Activated CD4-positive, alpha-beta T cell treated with anti-CD3 and anti-CD28 coated beads for 1 hour (primary cell): ENCODE measurements at places on chromosomes 7 and 10.
A peak's percentile ranks its signal among the peaks of the same experiment; 100 is the strongest.

GRCh38 chr7:156892081-156892800 lies 742 bp downstream of the LMBR1 start:
- peak; percentile 44 for DNase-seq

DNA sequence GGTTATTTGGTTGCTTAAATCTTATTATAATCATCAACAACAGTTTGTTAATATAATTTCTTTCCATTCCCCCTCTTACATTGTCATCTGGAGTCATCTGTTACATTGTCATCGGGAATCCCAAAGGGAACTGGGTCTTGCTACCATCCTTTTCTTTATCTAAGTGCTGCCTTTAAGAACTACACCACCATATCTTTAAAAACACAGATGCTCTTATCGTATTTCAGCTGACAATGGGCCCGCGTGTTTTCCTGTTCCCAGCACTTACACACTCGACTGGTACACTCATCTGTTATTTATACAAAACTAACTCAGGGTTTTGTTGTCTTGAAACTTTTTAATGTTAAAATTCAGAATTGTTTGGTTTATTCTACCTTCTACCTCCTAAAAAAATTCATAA lies 256.2 kb upstream of the MGMT start:
- DNase-seq, result no peak

DNA sequence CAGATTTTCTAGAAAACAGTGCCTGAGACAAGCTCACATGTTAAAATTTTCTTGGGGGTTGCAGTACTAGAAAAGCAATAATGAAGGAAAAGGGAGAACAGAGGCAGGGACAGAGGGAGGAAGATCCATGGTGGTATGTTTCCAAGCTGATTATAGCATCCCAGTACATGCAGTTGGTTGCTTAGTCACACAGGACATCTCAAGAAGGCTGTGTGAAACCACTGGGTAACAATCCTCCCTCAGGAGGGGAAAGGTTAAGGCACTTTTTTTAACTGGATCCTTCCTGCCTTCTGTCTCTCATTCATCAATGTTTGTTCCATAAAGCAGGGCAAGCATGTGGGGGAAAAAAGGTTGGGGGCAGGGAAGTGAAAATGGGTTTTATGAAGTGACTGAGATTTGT lies 6.1 kb upstream of the IMMP2L start:
- no peak for DNase-seq

- DNase-seq, result no peak
These were observed 69.1 kb upstream of the PDSS1 start for GRCh38 chr10:26628395-26628794.

GRCh38 chr7:151888079-151889067 lies 11.5 kb upstream of the PRKAG2 start:
- DNase-seq, result no peak

DNA sequence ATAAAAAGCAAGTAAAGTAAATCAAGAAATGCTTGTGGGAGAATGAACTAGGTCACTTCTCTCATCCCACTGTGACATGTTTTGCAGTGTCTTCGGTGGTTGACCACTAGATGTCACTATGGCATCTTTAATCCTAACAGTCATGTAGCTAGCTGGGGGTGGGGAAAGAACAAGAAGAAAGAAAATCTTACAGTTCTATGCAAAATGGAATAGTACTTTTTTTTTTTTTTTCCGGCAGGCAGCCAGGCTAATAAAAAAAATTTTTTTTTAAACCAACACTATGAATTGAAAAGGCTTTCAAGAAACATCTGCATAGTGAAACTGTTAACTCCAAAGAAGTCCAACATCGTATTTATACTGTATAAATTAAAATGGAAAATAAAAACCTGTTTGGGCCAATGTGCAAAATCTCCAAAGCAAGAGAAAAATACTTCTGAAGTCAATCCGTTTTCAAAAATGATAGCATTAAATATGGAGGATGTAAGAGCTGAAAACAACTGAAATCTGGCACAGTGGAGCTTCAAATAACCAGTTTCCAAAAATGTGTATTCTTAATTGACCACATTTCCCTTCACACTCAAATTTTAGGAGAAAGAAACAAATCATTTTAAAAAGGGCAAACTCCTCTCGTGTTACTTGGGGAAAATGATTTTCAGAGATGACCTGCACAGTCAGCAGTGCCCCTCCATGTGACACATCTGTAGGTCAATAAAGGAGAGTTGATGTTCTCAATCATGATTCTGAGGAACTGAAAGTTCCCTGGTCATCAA lies 38.5 kb downstream of the CDK1 start:
- no peak for DNase-seq

DNA sequence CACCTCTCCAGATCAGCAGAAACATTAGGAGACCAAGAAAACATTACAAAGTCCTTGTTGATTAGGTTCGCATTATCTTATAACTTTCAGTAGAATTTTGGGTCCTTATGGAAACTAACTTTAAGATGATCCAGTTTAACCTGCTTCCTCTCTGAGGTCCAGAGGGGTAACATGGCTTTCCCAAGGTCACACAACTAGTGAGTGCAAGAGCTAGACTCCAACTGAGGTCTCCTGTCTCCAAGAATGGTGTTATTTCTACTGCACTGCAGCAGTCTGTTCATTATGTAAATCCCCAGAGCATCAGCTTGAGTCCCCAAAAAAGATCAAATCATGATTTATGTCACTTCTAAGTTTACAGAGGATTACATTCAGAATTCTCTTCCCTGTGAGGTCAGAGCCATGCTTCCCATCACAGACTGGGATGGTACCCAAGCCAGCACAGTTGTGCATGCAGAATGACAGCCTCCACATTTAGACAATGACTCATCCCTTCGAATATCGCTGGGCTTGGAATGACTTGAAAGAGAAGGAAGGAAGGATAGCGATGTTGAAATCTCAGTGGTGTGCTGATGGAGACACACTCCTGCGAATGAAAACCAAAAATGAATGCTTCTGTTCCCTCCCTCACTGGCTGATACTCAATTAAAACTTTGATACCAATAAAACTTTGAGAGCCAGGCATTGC lies 163.1 kb upstream of the PLXNA4 start:
- DNase-seq, result no peak

DNA sequence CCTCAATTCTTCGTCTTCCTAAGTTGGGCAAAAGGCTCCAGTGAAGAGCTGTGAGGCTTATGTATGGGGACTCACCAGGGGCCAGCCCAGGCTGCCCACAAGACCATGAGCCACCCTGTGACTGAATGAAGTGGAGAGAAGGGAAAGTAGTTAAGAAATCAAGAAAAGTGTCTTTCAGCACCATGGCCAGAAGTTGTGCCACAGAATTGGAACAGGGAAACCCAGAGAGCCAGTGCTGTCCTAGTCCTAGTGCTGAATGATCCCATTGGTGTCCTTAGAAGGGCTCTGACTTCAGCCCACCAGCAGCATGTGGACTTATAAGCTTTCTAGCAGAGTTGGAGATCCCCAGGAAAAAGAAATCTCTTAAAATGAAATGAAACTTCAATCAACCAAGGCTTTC lies 37.0 kb upstream of the CCSER2 start:
- no peak for DNase-seq

- DNase-seq, result no peak
These were observed 636.8 kb upstream of the GRM3 start for GRCh38 chr7:86006909-86007308.

- DNase-seq, result no peak
These were observed 6.8 kb upstream of the MSRB2 start for GRCh38 chr10:23088609-23089008.

GRCh38 chr10:120929166-120929565 lies 78.0 kb downstream of the WDR11 start:
- no peak for DNase-seq

- DNase-seq, result no peak
These were observed 29.8 kb downstream of the GSDME start for GRCh38 chr7:24727154-24728120.

- no peak for DNase-seq
These were observed 14.2 kb downstream of the ENTPD7 start for GRCh38 chr10:99673492-99673891.

DNA sequence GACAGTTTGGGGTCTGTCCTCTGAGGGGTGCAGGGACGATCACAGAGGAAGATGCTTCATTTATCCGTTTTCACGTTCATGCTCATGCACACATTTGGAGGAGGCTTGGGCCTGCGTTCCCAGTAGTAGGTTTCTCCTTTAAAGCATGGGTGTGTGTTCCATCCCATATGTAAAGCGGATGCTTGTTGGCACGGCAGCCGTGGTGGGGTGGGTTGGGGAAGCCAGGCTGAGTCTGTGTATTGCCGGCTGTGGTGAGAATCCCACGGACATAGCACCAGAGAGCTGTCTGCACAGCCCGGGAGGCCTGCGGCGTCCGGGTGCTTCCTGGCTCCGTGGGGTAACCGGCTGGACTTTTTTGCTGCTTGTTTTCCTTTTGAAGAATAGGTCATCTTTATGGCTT lies 440 bp downstream of the JAKMIP3 start:
- no peak for DNase-seq

DNA sequence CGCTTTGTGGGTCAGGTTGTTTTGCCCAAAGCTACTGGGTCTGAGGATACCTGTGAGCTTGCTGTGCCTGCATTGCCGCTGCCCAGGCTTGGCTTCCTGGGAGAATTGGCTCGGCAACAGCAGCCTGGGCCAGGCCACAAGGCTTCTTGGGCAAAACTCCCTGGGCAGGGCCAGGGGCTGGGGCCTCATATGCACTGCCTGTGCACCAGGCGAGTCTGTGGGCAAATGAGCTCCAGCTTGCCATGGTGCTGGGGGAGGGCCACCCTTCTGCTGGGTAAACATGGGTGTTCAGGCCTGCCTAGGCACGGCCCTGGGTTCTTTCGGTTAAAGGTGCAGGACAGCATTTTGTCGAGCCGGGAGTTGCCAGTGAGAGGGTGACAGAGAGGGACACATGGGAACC lies 19.4 kb downstream of the ZMIZ1 start:
- DNase-seq, result no peak

DNA sequence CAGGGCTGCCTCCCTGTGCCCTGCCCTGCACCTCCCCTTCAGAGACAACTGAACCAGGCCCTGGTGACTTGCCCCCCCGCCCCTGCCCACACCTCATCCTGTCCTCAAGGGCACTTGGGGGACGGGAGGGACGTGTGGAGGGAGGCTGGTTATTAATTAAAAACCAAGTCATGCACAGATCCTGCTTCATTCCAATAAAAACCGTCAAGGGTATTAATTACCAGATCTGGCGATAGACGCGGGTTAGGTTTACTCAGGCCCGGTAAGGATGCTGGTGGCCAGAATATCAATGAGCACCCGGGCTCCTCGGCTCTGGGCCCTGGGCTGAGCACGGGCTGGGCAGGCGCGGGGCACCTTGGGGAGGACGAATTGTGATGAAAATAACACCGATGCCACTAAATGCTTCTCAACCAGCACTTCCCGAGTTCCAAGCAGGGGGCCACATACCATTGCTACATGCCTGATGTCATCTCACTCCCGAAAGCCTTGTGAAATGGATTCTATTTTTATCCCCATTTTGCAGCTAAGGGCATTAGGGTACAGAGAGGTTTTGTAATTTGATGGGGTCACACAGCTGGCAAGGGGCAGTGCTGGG lies 24.5 kb upstream of the GTF2IRD1 start:
- DNase-seq, result no peak

GRCh38 chr7:20665096-20665495 lies 49.6 kb downstream of the ABCB5 start:
- no peak for DNase-seq

DNA sequence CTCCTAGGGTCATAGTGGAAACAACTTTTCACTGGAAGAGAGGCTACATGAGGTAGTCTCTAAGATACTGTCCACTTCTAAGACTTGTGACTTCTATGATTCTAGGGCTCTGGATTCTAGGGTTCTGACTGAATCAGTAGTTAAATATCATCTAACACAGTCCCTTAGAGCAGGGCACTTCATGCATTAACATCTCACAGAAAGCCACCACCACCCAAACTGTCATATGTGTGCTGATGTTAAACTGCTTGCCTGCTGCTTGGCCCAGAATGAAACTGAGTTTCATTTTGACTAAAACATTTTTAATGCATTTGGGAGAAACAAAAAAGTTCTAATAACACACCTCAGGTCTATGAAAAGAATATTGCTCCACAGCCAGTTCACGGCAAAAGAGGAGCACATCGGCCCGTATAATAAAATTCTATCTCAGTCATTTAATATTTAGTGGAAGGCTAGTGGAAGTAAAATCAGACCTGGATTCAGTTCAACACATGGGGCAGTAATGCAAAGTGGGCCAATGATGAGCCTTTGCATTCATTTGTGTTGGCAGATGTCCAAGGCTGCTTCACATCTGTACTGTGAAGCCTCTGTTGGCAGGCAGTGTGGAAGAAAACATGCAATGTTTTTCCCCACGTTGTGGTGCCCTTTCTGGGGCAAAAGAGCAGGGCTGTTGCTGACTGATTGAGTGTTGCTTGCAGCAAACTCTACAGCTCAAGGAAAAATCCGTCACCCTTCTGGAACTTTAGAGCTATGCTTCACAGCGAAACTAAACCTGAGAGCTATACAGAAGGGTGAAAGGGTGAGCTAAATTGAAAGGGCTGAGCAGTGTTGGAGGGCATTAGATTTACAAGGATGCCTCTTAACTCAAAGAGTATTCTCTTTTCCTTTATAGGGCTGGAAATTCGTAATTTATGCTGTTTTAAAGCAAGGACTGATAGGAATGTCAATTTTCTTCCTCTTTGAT lies 33.5 kb upstream of the AUTS2 start:
- no peak for DNase-seq

DNA sequence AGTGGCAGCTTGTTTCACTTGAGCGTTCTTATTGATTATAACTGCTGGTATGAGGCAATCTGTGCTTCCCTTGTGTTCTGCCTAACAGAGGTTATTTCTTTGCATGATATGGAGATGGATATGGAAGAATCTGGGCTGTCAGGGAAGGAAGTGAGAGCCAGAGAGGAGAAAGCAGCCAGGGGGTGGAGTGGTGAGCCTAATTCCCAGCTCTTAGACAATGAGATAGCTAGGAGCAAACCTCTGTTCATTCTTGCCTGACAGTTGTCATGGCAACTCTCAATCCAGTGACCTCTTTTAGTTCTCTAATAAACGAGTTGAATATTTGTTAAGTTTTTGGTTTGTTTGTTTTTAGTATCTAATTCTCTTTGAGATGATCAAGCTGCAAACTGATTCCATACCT lies 214.3 kb downstream of the NRG3 start:
- DNase-seq, result no peak

DNA sequence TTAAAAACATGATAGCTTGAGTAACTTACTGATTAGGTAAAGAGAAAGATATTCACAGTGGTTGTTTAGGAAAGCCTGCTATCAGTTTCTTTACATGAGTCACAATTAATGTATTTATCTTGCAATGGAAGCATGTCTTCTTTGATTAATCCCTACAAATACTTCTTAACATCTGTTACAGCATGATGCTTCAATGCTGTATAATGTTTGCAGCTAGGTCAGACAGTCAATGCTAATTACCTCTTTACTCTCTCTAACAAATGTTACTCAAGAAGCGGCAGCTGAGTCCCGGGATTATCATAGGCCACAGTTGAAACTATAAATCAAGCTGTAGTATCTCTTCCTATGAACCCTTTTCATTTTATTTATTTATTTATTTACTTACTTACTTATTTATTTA lies 33.2 kb downstream of the ACBD5 start:
- DNase-seq, result no peak
